ENCODE measurements at places on chromosomes 3 and 15. TPM values are rescaled to one million over a fixed set of nuclear protein-coding genes. Genes with fewer than 3 reads are reported as not detected.
A peak's percentile ranks its signal among the peaks of the same experiment; 100 is the strongest.

The RHCG gene
- polyA plus RNA-seq = not detected

The PEX11A gene
- 4.2 TPM for polyA plus RNA-seq

The RTP1 gene
- polyA plus RNA-seq = not detected

The SHF gene
- polyA plus RNA-seq = 3.8 TPM

The CHRD gene
- 0.09 TPM for polyA plus RNA-seq

The PAK6 gene
- not detected for polyA plus RNA-seq

The EXD1 gene
- polyA plus RNA-seq = not detected

GRCh38 chr3:11558002-11558401 lies 85.7 kb downstream of the VGLL4 start:
- DNase-seq = peak; percentile 90

- no peak for DNase-seq
These were observed 33.3 kb downstream of the ZMAT3 start for GRCh38 chr3:179038216-179038898.

DNA sequence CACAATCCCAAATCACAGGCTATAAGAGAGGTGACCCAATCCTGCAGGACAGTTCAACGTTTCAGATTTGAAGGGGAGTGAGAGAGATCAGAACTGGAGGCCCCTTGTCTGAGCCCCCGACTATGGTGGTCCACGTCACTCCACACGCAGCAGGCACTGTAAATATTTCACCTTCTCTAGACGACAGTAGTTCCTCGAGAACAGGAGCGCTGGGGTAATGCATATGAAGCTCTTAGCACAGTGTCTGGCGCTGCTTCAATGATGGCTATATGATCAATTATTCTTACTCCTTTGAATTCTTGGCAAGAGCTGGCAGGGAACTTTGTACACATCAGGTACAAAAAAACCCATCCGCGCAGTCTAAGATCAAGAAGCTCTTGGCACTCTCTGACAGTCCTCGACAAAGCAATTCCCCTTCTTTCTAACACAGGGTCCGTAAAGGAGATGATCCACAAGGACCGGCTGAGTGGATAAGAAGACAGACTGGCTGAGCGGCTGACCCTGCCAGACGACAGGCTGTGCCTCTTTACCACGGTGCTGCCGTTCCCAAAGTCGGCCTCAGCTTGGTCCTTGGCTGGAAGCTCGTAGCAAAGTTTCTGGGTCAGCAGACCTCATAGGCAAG lies 522 bp upstream of the NRROS start:
- no peak for DNase-seq

DNA sequence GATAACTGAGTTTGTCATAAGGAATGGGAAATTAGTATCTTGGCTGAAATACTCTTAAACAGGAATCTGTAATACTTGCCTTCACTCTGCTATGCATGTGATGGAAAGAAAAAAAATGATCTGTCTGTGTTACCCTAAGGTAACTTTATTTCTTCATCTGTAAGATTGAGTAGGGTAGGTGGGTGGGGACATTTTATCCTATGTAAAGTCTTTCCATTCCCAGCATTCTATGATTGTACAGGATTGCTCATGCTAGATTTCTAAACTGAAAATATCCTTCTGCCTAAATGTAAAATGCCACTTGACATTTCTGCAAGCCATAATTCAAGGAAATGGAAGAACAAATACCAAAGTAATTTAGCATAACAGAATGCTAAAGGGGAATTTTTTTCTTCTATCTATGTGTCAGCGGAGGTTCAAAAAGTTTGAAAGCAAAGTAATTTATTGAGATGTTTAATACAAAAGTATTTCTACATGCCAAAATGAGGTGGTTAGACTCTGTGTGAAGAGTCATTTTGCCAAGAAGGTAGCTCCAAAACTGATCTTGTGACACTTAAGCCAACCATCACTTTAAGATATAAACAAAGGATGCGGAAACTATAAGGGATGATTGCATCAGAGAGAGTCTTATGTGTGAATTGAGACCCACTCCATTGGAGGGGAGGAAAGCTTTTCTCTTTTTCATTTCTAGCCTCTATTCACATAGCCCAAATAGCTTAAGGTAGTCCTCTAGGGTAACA lies 46.6 kb upstream of the SERPINI2 start:
- no peak for DNase-seq

- DNase-seq = no peak
These were observed 693 bp upstream of the STAB1 start for GRCh38 chr3:52494445-52494844.

- no peak for DNase-seq
These were observed 36.8 kb downstream of the PFN2 start for GRCh38 chr3:149933858-149934257.

GRCh38 chr15:68286256-68286655 lies 8.7 kb downstream of the FEM1B start:
- DNase-seq = no peak

- DNase-seq = no peak
These were observed 129.8 kb downstream of the MBNL1 start for GRCh38 chr3:152398495-152398894.

DNA sequence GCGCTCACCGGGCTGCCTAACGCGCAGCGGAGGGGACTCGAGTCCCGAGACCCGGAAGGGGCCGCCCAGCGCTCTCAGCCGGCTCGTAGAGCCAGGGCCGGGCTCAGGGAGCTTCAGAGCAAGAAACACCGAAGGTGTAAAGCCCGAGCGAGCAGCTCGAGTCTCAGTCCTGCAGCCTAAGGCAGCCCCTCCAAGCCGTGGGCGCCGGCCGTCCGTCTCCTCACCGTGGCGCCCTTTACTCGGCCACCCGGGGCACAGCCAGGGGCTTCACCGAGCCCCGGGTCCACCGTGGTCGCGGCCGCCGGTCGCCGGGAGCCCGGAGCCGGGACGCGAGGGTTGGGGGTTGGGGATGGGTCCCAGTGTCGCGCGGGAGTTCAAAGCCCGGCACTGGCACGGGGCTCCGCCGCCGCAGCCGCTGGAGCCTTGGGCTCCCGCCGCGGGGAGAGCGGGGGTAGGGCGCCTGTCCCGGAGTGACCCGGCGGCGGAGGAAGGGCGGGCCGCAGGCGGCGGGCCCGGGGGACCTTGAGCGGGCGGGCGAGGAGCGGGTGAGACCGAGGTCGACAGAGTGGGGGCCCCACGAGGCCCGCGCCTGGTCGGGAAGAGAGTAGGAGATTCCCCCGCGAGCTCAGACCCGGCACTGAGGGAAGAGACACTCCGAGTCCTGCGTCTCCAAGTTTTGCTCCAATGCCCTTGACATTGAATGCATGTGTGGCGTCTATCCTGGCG lies 26.9 kb upstream of the THRB start:
- DNase-seq = no peak

DNA sequence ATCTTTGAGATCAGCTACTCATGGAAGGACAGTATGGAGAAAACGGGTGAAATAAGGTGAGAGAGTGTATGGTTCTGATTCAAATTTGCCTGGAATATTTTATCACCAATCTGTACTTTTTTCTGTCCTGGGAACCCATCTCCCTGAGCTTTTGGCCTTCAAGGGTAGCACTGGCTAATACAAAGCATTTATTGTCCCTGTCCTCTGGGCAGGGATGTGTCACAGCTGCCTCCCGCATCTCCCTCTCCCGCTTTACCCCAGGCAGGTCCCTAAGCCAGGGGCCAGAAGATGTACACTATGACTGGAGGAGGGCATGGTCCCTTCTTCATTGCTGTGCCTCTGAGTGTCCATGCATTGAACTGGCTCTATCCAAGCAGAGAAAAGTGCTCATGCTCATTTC lies 201.7 kb upstream of the CHRNA7 start:
- no peak for DNase-seq

GRCh38 chr3:177591379-177591778 lies 394.1 kb upstream of the TBL1XR1 start:
- DNase-seq = no peak

GRCh38 chr3:58560771-58561311 lies 16.4 kb downstream of the FAM107A start:
- peak; percentile 98 for DNase-seq

- no peak for DNase-seq
These were observed 153.8 kb upstream of the TSC22D2 start for GRCh38 chr3:150254309-150254708.

DNA sequence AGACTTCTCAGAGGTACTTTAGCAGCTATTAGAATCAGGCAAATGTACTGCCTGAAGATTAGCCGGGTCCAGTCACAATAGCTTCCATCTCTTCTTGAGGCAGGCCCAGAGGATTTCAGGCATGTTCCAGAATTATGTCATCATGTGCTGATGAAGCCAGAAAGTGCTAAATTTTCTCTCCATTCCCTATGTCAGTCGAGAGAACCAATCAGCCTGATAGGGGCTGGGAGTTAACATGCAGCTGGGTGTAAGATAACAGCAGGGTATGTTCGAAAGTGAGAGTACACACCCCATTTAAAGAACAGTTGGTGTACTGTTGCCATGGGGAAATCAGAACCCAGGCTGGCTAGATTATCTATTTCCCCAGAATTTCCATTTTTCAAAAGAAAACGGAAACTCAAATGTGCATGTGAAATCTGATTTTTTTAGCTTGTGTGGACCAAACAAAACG lies 48.7 kb downstream of the MYH15 start:
- peak; percentile 26 for DNase-seq

DNA sequence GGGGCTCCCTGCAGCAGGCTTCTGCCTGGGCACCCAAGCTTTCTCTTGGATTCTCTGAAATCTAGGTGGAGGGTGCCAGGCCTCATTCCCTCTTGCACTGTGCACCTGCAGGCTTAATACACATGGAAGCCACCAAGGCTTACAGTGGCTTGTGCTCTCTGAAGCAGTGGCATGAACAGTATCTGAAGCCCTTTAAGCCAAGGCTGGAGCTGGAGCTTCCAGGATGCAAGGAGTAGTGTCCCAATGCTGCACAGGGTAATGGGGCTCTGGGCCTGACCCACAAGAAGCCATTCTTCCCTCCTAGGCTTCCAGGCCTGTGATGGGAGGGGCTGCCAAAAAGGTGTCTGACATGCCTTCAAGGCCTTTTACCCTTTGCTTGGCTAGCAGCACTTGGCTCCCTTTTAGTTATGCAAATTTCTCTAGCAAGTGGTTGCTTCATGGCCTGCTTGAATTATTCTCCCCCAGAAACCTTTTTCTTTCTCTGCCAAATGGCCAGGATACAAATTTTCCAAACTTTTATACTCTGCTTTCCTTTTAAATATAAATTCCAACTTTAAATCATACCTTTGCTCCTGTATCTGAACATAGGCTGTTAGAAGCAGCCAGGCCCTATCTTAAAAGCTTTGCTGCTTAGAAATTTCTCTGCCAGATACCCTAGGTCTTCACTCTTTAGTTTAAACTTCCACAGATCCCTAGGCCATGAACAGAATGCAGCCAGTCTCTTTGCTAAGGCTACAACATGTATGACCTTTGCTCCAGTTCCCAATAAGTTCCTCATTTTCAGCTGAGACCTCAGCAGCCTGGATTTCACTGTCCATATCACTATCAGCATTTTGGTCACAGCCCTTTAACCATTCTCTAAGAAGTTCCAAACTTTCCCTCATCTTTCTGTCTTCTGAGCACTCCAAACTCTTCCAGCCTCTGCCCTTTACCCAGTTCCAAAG lies 201.1 kb upstream of the LRRFIP2 start:
- DNase-seq = no peak

DNA sequence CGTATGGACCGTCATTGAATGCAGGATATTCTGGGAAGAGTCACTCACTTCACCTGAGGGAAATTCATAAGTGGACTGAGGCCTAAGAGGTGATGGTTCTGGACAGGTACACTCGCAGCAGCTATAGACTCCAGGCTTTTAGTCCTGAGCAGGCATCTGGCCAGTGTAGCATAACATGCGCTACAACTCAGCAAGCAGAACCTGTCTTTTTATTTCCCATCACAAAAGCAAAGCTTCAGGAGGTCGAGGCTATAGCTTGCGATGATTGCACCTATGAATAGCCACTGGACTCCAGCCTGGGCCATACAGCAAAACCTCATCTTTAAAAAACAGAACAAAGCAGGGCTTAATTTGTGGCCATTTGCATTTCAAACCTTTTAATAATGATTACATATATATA lies 185.8 kb downstream of the KCNH8 start:
- DNase-seq = no peak

DNA sequence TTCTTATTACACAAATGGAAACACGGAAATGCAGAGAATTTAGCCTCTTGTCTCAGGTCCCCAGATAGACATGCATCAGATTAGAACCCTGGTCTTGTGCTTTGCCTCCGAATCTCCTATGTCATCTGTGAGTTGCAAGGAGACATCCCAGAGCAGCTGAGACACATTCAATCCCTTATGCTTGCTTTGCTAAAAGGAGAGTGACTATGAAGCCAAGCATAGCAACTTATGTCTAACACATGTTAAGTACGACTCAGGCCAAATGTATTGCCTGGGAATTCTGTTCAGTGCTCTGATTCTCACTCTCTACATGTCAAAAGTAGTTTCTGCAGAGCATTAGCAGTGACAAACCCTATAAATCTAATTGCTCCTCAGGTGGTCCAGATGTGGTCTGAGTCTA lies 30.6 kb upstream of the LRRC3B start:
- no peak for DNase-seq

- no peak for DNase-seq
These were observed 739 bp downstream of the SNRPN start for GRCh38 chr15:24955531-24955921.

- no peak for DNase-seq
These were observed 747.5 kb downstream of the NR2F2 start for GRCh38 chr15:97077975-97078374.

DNA sequence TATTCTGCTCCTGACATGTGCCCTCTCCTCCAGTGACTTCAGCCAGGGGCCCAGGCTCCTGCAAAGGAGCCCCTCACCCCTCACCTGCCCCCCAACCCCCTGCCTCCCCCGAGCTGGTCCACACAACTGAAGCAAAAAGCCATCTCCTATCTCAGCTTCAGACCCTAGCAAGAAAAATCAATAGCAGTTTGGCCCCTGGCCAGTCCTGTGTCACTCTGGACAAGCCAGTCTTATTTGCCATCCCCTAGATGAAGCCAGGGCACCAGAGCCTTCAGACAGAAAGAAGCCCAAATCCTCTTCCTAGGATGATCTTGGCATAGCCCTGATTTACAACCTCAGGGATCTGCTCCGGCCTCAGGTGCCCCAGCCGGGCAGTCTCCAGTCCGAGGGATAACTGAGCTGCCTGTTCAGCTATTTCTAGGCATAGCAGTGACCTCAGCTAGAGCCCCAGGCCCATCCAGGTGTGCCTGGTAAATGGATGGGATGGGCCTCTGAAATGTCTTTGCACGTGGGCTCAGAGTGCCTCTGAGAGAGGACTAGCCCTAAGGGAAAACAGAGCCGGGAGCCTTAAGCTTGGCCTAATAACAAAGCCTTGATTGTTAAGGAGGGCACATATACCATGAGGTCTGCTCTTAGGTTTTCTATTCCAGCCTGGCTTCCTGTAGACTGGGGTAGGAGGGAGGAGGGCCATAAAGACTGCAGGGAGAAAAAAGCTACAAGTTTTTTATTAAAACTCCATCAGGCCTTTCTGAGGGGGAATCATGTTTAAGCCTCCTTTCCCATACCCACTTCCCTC lies 242.0 kb downstream of the SHQ1 start:
- no peak for DNase-seq

Measured in IMR-90 (cell line).